ENCODE measurements at places on chromosomes 3 and 15.

- no peak for DNase-seq
Measured at GRCh38 chr3:94794563-94794962, 731.7 kb downstream of the NSUN3 start.

DNA sequence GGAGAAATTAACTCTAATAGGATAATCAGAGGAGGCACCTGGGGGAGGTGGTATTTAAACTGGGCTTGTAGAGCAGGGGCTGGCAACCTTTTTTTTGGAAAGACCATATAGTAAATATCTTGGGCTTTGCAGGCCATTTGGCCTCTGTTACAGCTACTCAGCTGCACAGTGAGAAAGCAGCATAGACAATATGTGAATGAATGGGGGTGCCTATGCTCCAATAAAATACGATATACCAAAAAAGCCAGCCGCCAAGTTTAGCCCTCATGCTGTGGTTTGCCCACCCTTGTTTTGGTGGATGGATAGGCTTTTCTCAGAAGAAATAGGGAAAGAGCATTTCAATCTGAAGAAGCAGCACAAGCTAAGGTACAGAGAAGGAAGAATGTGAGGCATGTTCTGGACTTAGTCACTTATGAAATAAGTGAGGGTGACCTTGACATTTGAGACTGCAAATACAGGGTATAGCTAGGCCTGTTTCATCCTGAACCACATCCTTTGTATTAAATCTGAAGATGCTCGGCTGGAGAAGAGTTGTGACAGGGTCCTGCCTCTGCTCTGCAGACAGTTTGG, 131.0 kb upstream of the NR2E3 start:
- DNase-seq: no peak

DNA sequence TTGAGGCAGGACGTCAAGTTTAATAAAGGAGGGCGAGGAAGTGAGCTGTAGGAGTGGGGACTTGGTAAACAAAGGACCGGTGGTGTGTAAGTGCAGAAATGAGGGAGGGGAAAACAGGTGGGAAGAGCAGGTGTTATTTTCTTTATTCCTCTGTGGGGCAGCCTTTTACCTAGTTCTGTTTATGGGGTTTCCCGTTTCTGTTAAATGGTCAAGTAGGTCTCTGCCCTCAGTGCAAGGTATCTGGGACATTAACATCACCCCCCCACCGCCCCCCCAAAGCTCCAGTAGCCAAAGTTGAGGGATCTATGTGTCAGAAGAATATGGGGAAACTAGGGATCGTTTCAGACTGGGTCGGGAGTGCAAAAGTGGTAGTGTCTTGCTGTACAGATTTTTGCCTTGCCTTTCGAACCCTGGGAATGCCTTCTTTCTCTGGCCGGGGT, 893 bp downstream of the MGA start:
- no peak for DNase-seq

- DNase-seq: no peak
Measured at GRCh38 chr15:90789462-90789861, 72.3 kb downstream of the BLM start.

DNA sequence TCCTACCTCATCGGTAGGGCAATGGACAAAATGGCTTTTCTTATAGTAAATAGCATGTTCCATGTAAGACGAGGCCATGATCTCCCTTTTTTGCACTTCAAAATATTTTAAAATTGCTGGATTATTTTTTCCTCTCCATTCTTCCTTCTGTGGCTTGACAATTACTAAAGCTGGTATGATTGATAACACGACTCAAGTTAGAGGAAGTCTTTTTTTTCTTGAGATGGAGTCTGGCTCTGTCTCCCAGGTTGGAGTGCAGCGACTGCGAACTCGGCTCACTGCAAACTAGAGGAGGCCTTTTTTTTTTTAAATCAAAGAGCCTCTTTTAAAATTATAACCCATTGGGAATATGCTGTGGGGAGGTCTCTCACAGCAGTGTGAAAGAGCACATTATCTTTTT, 124.5 kb upstream of the TBL1XR1 start:
- no peak for DNase-seq

DNA sequence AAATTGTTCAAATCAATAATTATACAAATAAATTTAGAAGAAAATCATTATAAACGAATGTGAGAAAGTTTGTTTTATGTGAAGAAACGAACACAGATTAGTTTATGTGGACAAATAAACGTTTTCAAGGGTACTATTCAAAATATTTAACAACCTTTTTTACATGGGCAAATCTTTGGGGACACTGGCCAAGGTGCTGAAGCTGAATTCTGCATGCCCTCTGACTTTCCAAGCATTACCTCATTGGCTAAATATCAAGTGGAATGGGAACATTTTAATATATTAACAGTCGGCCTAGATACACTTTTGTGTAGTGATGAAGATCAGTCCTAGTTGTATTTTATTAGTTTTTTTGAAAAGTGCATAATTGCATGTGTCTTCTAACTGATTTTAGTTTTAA, 636.4 kb upstream of the DPPA4 start:
- no peak for DNase-seq

All from natural killer cell treated with Interleukin-12 subunit alpha and Interleukin-12 subunit beta and Interleukin-15 and Interleukin-18, amount 100 ng/mL, for 72 hours (primary cell).